ENCODE measurements at places on chromosomes 1 and 21.
A peak's percentile ranks its signal among the peaks of the same experiment; 100 is the strongest.

DNA sequence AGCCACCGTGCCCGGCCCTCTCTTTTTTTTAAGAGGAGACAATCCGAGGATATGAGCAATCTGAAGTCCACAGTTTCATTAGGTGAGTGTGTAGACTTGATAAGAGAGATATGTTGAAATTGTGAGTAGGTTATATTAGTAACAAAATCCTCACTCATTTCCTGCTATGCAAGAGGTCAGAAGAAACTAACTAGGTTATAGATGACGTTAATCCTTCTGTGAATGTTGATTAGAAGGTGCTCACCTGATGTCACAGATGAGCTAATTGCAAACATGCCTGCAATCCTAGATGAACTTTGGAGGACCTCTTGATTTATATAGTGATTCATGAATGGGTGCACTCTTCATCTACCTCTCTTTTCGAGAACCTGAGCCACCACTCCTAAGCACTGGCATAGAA lies 29.3 kb downstream of the NTMT2 start:
- no peak for DNase-seq

- no peak for DNase-seq
Observed at GRCh38 chr1:115506518-115506917, 135.3 kb upstream of the VANGL1 start.

- no peak for DNase-seq
Observed at GRCh38 chr1:32272557-32273390, 19.1 kb upstream of the HDAC1 start.

DNA sequence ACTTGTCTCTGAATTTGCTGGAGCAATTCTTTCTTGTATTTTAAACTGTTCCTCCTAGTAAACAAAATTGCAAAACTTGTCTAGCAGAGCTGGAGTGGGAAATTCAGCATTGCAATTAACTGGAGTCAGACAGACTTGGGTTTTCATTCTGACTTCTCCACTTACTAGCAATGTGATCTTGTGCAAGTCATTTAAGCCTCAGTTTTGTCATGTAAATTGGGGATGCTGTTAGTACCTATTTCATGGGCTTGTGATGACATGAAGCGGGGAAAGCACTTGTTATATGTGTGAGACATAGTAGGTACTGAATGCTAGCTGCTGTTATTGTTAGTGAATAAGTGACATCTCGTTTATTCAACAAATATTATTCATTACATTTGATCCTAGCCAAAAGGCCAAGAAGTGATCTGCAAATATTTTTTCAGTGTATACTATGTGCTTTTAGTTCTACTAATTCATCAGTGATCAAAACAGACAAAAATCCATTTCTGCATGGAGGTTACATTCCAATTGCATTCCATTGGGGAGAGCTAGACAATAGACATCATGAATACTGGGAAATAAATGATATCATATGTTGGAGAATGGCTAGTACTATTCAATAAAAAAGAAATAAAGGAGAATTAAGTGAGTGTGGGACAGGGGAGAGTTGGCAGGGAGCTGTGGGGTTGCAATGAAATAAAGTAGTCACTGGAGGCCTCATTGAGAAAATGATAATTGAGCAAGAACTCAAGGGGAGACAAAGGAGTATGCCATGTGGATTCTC lies 47.1 kb downstream of the CACHD1 start:
- no peak for DNase-seq

DNA sequence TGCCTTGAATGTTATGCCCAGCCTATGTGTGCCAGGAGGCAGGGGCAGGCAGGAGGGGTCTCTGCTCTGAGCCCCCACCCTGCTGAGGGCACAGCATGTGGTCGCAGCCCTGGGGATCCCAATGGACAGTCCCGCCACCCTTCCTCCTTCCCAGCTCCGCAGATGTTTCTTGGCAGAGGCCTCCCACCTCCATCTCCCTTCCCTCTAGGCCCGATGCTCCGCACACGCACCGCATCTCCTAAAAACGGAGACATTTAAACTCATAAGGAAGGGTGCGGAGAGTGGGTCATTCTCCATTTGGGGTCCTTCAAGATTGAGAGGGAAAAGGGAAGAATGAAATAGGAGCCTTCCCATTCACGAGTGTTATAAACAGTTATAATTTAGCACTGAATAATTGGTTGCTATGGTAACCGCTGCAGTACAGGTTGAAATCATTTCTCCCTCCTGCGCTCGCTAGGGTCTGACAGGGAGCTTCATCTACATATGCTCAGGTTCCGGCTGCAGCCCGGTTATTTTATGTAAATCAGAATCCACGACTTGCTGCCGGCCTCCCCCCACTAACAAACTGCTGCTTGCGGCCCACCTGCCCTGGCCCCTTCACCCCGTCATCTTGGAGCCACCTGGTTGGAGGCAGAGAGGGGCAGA lies 16.0 kb downstream of the CHD5 start:
- no peak for DNase-seq

- no peak for DNase-seq
Observed at GRCh38 chr1:55156093-55156492, 59.1 kb downstream of the USP24 start.

DNA sequence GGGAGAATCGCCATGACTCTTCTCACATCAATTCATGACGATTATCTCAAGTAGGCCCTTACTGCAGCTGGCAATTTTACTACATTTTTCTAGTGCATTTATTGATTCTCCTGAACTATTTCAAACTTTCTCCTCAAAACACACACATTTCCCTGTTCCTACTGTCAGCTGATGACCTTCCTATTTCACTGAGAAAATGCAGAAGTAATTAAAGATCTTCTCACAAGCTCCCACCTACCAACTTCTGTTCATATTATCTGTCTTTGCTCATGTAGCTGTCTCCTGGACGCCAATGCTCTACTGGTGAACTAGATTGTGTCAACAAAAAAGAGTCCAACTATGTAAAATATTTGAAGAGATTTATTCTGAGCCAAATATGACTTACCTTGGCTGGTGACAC lies 36.4 kb upstream of the FASLG start:
- DNase-seq: no peak

DNA sequence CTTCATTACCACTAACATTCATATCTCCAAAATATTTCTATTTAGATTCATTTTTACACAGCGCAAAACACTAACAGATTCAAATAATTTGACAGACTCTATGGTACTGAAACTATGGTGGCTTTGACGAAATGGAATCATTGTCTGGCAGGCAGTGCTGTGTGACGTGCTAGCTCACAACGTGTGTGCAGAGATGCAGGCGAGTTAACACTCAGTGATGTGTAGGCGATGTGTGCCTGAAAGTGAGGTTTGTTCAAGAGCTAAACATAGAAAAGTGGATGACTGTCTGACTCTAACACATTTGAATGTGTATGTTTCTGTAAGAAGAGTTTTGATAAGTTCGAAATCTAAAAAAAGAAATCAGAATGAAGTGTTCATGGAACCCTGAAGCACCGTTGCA lies 97.7 kb downstream of the RYR2 start:
- DNase-seq: no peak

- DNase-seq: no peak
Observed at GRCh38 chr1:186183219-186183618, 191.8 kb downstream of the TPR start.

GRCh38 chr1:3356827-3357460 lies 97.5 kb upstream of the ARHGEF16 start:
- no peak for DNase-seq

- DNase-seq: no peak
Observed at GRCh38 chr1:198001776-198002408, 84.7 kb downstream of the LHX9 start.

DNA sequence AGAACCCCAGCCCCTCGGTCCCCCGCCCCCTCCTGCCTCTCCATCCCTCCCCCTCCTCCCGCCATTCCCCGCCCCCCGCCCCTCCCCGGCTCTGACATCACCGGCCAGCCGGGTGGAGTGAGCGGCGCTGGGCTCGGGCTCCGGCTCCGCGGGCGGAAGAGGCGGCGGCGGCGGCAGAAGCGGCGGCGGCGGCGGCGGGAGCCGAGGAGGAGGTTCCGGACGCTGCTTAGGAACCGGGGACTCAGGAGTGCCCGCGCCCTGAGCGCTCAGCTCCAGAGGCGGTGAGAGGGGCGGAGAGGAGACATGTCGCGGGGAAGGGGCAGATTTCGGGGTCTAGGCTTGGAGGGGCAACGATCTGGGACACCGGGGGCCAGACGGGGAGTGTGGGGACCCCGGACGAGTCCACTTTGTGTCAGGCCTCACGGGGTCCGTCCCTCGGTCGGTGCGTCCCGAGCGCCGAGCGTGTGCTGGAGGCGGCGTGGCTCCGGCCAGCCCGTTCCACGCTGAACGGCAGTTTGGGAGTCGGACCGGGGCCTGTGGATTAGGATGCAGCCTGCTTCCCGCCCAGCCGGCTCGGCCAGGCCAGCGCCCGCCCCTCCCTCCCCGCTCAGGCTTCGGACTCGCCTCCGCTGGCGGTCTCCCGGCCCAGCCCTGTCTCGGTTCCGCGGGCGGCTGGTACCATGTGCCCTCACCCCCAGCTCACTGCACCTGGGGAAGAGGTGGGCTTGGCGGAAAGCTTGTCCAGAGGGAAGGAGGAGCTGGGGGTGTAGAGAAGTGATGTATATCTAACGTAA lies at the start of gene PEA15:
Gene PEA15 (plus strand): TSS at position 143 of the 794 bp plus-strand sequence. CDS start 6,161 bp downstream, outside the sequence.
- peak; percentile 45 for DNase-seq

DNA sequence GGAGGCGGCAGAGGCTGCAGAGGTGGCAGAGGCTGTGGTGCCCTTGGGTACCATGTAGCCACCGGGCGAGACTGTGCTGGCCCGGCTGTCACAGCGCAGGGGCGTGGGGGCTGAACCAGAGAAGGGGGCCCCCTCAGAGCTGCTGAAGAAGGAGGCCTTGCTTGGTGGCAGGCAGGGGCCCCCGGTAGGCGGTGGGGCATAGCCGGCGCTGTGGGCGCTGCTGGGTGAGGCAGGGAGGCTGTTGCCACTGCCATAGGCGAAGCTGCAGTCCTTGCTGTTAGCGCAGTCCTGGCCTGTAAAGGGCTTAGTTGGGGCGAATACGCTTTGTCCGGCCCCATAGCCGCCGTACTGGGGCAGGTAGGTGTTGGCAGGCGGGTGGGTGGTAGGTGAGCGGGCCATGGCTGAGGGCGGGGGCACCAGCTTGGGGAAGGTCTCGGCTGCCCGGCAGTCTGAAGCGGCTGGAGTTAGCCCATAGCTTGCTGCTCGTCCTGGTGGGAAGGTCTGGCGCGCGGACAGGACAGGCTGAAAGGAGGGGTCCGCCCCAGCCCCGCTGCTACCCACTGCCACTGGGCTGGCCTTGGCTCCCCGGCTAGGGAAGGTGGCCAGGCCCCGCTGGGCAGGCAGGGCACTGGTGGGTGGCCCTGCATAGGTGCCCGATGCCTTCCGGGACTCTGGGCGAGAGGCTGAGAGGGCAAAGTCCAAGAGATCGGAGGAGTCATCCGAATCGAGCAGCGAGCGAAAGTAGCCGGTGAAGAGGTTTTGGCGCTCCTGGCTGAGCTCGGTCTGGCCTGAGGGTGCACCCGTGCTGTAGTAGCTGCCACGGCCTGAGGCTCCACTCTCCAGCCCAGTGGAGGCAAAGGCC lies 54.9 kb downstream of the AHDC1 start:
- no peak for DNase-seq

GRCh38 chr1:25754470-25755181 lies 45.4 kb upstream of the SELENON start:
- DNase-seq: no peak

- no peak for DNase-seq
Observed at GRCh38 chr1:41715441-41716095, 203.2 kb downstream of the HIVEP3 start.

GRCh38 chr1:38580594-38580993 lies 279.0 kb downstream of the RRAGC start:
- no peak for DNase-seq
